ENCODE measurements at places on chromosomes 2 and 18. TPM values are rescaled to one million over a fixed set of nuclear protein-coding genes. Genes with fewer than 3 reads are reported as not detected.
A peak's percentile ranks its signal among the peaks of the same experiment; 100 is the strongest.

LYG1 gene
- 1.5 TPM for total RNA-seq

GRCh38 chr2:217703102-217703501, 299.7 kb downstream of the TNS1 start:
- no peak for DNase-seq

GRCh38 chr2:39816845-39817244, 37.8 kb upstream of the THUMPD2 start:
- no peak for DNase-seq

GRCh38 chr2:163207693-163208370, 369.3 kb upstream of the KCNH7 start:
- no peak for DNase-seq

ERBB4 gene
- 16.9 TPM for total RNA-seq

GRCh38 chr2:80546766-80547165, 242.2 kb upstream of the LRRTM1 start:
- no peak for DNase-seq

DNA sequence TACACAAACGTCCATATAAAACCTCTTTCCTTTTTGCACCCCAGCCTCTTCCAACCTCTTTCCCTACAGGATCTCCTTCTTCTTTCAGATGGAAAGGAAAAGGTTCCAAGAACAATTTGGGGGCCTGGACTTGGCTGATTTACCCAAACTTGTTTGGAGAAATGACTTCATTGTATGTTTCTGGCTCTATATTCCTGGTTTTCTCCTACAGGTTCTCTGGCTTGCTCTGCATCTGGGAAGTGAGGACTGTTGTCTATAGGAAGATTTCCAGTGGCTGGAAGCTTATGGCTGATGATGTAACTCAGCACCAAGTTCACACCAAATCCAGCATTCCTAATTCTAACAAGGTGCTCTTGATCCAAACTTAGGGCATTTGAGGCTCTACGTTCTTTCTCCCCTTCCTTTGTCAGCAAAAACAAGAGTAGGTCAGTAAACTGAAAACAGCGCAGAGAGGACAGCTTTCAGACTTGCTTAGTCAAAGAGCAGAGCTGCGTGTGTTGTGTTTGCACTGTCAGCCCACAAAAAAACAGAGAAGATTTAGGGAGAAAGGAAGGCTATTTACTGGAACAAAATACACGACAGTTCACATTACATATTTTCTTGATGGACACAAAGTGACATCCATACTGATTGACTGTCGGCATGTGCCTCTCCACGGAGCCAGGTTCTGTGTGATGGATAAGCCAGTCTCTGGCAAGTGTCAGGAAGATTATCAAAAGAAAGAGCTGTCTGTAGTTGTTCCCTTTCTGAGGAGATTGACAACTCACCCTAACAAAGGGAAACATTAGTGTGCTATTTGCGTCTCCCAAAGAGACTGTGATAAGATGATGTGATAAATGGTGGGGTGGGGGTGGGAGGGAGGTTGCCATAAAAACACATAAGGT, 39.7 kb downstream of the CDCA7 start:
- no peak for DNase-seq

DNA sequence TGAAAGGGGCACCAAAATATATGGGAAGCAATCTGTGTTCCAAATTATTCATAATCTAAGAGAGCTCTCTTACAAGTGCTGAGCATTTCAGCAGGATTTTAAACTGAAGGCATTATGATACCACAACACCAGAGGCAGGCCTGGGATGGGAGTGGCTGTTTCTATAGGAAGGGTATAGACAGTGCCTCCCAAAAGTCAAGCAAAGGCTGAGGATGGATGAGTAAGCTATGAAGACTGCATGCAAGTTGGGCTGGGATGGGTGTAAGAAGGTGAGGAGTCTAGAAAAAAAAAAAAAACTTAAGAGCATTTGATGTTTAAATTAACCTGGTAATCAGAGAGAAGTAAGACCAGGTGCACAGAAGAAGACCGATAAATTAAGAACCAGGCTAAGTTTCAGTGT, 132.5 kb downstream of the OSR1 start:
- DNase-seq, result no peak

DNA sequence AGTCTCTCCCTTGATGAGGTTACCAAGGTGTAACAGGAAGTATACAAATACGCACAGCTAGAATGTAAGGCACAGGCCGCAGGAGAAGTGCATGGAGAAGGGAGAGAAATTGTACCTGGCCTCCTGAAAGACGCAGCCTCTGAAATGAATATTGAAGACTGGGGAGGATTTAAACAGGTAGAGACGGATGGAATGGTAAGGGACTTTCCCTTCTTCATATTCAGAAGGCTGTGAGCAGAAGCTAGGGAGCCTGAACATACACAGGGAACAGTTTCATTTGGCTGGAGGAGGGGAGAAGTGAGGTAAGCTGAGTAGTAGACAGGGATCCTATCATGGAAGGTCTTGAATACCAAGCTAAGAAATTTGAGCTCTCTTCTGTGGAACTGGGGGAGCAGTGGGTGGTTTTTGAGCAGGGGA, 112.7 kb downstream of the ANKRD44 start:
- no peak for DNase-seq

SULT1C4 gene
- 15.4 TPM for total RNA-seq

- no peak for DNase-seq
Measured at GRCh38 chr2:139142252-139142880, 362.2 kb upstream of the NXPH2 start.

GRCh38 chr2:86800856-86801567, 10.3 kb upstream of the CD8A start:
- DNase-seq, result no peak

GRCh38 chr18:58303363-58303762, 259.3 kb downstream of the NEDD4L start:
- DNase-seq, result no peak

GRCh38 chr2:100539221-100539620, 23.6 kb upstream of the PDCL3 start:
- no peak for DNase-seq

GRCh38 chr18:13726972-13727331, 479 bp downstream of the RNMT start:
- DNase-seq, result peak; percentile 56

- DNase-seq, result no peak
Measured at GRCh38 chr18:73511771-73512503, 635.7 kb downstream of the FBXO15 start.

APCDD1 gene
- total RNA-seq, result 25.4 TPM

CFC1 gene
- not detected for total RNA-seq

RAD51AP2 gene
- total RNA-seq, result 0.06 TPM

ALK gene
- total RNA-seq, result 1.7 TPM

RMC1 gene
- 41.8 TPM for total RNA-seq

BOD1L2 gene
- total RNA-seq, result not detected

DNA sequence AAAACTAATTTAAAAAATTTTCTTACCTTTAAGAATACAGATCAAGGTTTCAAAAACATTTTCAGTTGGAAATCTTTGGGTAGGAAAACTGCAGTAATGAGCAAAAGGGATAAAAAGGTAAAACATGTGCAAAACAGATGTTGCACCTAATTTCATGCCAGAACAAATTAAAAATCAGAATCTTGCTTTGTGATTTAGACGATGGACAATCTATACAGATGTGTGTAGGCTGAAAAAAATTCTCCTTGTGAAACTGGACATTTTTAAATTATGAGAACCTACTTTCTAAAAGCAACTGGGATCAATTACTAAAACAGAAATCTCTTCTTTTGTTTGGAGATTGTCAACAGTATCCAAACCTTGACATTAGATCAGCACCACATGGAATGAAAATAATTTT, 183.2 kb upstream of the ITGA4 start:
- no peak for DNase-seq

- no peak for DNase-seq
Measured at GRCh38 chr2:63699549-63699839, 110.7 kb downstream of the MDH1 start.

- DNase-seq, result no peak
Measured at GRCh38 chr2:27946530-27947060, 56.1 kb downstream of the BABAM2 start.

GRCh38 chr18:63208676-63209075, 110.9 kb downstream of the BCL2 start:
- DNase-seq, result no peak

SLC5A7 gene
- total RNA-seq, result not detected

ZNF532 gene
- 48.9 TPM for total RNA-seq

DNA sequence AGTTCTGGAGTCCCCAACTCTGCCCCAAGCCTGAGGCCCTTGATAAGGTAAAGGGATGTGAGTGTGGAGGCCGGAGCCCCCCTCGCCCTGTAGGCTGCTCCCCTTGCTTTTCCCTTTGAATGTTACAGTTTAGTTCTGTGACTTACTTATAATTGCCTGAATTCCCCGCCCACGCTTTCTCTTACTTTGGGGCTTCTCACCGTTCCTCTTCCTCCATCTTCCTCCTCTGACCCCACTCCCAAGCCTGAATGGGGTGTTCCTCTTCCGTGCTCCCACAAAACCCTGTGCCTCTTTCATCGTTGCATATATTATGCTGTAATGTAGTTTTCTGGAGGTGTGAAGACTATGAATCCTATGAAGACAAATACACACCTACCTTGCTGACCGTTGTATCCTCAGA, 15.0 kb upstream of the IL1RN start:
- DNase-seq, result no peak

- DNase-seq, result no peak
Measured at GRCh38 chr2:221444106-221444505, 128.0 kb downstream of the EPHA4 start.

DNA sequence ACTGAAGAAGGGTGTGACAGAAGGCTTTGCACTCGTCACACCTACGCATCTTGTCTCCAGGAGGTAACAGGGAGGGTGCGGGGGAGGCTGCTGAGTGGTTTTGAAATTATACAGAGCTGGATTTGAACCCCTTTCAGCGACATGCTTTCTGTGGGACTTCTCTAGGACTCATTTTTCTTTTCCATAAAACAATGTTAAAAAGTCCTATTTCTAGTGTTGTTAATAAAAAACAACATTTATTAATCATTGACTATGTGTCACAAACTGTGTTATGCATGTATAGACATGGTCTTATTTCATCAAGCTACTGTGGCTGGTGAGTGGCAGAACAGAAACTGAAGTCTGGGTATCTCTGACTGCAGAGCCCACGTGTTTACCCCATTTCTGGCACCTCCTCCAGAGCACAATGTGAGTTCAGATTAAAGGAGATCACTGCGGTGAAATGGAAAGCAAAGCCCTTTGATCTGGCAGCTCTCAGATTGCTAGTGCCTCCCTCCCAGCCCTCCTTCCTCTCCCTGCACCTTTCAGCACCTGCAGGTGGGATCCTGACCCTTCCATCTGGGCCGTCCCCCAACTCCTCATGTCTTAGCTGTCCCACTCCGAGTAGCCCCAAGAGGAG, 315.5 kb upstream of the MYT1L start:
- no peak for DNase-seq

DNA sequence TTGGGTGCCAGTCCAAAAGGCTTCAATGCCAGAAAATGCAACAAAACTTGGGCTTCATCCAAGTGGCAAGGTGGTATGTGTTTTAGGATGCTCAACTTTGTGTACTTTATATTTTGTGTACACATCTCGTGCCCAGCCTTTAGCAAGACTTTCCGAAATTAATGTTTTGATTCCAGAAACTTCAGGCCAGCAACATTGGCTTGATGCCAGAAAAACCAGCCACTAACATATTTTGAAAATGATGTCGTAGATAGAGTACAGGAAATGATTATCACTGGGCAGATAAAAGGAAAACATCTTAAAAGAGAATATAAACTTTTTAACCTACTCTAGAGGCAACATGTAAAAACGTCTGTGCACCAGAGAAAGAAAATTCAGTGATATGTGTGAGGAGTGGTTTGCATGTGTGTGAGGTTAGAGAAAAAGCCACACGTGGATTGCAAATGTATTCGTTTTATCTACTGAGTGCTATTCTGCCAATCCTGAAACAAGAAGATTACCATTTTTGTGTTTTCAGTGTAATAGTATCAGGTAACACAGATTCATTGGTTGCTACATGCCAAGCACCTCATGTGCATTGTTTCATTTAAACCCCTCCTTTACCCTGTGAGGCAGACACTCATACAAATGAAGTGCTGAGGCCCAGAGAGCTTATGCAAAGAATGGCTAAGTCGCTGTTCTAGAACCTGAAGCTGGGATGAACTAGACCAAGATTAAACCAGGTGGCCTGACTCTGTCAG, 264.8 kb downstream of the C1D start:
- DNase-seq, result no peak

DNA sequence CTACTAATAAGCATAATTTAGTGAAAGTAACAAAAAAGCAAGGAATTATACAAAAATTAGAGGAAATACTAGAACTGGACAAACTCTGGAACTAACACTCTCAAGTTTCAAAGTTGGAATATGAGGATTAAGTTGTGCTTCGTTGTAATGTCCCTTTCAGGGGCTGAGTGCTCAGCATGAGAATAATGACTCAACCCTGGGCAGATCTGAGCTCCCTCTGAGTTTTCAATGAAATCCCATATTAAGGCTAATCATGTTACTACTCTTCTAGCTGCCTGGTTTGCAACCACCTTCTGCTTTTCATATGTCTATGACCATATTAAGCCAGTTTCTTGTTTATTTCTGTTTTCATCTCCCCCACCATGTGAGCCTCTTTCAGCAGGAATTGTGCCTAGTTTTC, 274.9 kb upstream of the LRRTM4 start:
- DNase-seq, result no peak

DNA sequence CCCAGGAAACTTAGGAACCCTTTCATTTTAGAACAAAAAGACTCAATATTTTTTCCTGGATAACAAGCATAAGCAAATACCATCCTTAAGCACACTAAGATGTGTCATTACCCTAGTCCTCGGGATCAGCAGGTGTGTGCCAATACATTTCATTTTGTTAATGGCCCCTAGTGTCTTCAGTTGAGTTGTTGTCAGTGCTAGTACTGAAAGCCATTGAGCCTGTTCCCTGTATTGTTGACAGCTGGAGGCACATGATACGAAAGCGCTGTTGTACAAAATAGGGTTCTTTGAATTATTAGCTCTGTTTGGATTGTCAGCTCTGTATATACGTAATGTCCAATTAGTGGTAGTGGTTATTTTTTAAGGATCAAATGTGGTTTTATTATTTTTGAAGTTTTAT, 29.5 kb downstream of the VAPA start:
- DNase-seq, result no peak

DNA sequence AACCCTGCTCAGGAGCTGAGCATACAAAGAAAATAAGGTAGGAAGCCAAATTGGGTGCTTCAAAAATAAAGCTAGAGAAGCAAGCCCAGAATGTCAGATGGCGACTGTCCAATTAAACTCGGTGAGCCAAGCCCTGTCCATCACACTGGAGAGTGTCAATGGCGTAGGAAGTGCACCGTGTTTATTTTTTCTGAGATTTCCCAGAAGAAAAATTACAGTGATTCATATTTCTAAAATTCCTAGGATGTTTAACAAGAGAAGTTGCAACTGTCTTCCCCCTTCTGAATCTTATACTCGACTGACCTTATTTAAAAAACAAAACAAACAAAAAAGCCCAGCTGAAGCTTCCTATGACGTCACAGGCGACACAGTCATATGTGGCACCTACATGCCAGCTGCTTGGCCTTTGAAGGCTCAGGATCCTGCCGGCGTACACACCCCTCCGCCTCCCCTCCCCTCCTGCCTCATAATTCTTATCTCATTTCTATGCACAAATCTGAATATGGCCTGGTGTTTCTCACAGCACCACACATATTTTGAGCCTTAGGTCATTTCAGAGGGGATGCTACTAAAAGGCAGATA, 60.8 kb downstream of the MBP start:
- DNase-seq, result no peak

Data from upper lobe of left lung (tissue), 6 donors.